ENCODE measurements at places on chromosomes 11 and 22.

DNA sequence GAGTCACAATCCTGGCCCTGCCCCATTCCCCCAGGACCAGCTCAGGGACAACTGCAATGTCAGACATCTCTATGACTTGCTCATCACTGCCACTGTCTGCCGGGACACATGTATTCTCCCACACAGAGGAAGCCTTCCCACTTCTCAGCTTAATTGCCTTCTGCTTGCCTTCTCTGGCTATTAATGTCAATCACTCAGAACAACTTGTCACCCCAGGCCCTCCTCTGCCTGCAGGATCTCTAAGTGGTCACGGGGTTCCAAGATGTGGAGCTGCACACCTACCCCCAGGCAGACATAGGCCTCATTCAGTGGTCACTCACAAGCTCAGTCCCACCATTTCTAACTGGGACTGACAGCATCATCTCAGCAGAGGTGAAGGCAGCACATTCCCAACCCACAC is 15.1 kb downstream of the PLEKHA7 start:
- DNase-seq = no peak

- DNase-seq = no peak
These were observed 37.1 kb downstream of the BCR start for GRCh38 chr22:23217171-23218052.

GRCh38 chr22:46657996-46658947 is 38.1 kb downstream of the GRAMD4 start:
- DNase-seq = no peak

GRCh38 chr11:848380-848931 is 5.8 kb downstream of the TSPAN4 start:
- DNase-seq = peak; percentile 55

DNA sequence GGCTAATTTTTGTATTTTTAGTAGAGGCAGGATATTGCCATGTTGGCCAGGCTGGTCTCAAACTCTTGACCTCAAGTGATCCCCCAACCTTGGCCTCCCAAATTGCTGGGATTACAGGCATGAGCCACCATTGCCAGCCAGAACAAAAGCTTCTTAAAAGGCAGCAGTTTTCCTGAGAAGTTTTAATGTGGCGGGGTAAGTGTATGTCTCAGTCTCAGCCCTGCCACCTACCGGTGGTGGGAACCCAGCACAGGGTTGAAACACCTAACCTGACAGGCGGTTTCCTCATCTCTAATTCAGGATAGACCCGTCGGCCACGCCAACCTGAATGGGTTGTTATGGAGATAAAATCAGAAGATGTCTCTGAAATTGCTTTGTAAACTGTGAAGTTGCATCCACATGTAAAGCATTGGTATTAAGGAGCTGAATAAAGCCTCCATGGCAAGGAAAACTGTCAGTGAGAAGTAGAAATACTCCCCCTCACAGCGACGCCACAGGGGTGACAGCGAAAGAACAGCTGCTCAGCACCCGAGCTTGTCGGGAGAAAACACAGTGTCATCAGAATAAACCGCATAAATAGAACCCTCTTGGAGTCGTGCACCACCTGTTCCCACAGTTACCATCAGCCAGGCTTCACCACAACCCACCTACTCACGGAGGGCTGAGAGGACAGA is 165.9 kb upstream of the NCAM1 start:
- DNase-seq = no peak

DNA sequence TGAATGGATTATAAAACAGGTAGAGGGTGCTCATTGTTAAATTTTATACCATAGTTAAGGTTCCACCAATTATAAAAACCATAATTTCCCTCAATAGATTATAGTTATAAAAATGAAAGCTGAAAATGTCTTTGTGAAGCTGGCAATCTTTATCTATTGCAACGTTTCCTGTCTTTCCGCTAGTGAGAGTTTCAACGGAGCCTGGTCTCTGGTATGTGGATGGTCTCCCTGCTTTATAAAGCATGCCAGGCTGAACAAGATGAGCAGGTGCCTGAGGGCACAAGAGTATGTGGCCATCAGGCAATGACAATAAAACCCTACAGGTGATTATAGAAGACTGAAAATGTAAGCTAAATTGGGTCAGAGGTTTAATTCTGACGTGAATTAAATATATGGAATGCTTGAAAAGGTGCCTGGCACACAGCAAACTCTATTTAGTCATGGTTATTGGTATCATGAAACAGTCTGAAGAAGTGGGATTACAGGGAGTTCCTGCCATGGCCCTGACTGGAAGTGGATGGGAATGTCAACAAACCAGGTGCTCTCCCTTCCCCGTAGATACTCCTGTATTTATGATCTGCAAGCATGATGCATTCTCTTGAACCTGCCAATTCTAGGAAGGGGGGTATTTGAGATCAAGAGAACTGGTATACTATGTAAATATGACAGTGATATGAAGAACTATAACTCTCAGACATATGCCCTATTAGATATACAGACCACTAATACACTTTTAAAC is 115.7 kb downstream of the ENTHD1 start:
- DNase-seq = no peak

GRCh38 chr11:106988151-106989077 is 29.9 kb downstream of the GUCY1A2 start:
- no peak for DNase-seq

DNA sequence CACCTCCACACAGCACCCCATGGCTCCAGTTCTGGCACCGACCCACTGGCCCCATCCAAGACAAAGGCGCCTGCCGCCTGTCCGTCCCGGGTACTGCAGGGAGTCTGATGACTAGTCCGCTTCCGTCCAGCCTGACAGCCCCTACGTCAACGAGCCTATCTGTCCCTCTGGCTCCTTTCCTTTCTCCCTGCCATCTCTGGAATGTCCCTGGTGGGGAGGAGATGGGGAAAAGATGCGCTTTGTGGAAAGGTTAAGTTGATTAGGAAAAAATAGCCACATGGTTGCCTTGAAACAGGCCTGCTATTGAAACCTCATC is 10.4 kb downstream of the PDGFB start:
- DNase-seq = no peak

Measured in activated T-cell treated with anti-CD3 and anti-CD28 coated beads for 1 hour (primary cell).